Thymus (tissue), 14 donors: ENCODE measurements at places on chromosomes 12 and 14. TPM values are rescaled to one million over a fixed set of nuclear protein-coding genes. Genes with fewer than 3 reads are reported as not detected.

STXBP6 gene
- total RNA-seq: 6.9 TPM

POTEM gene
- total RNA-seq: not detected

KLRD1 gene
- total RNA-seq: 1.1 TPM

PYM1 gene
- 39.0 TPM for total RNA-seq
